Neuronal stem cell (in vitro differentiated cells): ENCODE measurements at places on chromosomes 6 and 20.
A peak's percentile ranks its signal among the peaks of the same experiment; 100 is the strongest.

GRCh38 chr20:46089167-46089416, 670 bp downstream of the NCOA5 start:
- DNase-seq: no peak

DNA sequence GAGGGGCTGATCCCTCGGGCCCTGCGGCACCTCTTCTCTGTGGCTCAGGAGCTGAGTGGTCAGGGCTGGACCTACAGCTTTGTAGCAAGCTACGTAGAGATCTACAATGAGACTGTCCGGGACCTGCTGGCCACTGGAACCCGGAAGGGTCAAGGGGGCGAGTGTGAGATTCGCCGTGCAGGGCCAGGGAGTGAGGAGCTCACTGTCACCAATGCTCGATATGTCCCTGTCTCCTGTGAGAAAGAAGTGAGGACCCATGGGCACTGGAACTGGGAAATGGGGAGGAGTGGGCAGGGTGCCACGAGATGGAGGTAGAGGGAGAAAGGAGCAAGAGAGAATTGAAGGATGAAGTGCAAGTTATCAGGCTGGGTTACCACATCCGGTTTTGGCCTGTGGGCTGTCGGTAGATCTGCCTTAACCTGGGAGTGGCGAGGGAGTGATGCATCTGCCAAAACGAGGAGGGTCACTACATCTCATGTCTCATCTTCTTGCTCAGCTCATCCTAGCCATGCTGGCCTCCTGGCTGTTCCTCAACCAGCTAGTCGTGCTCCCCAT, 5.4 kb upstream of the PHF1 start:
- DNase-seq: no peak

DNA sequence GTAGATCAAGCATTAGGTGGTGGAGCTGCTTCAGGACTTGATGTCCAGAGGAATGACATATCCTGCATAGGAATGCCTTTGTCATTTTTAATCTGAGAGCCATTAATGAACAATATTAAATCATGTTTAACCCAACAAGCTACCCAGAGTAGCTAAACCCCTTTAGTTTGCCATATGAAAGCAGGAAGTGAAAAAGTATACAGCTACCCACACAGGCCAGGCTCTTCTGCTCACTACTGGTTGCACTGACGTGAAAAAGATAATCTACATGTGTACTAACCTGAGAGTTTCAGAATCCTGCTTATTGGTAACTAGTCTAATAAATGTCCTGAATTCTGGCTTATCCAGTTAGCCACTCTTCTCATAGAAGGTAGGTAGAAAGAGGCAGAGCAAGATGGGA, 19.9 kb downstream of the GLYATL3 start:
- no peak for DNase-seq

- DNase-seq: no peak
These were observed 3.1 kb downstream of the TRMT6 start for GRCh38 chr20:5947276-5947675.

- DNase-seq: no peak
These were observed 37.0 kb upstream of the QKI start for GRCh38 chr6:163377561-163377960.

- DNase-seq: no peak
These were observed 144.2 kb downstream of the REV3L start for GRCh38 chr6:111338843-111339242.

DNA sequence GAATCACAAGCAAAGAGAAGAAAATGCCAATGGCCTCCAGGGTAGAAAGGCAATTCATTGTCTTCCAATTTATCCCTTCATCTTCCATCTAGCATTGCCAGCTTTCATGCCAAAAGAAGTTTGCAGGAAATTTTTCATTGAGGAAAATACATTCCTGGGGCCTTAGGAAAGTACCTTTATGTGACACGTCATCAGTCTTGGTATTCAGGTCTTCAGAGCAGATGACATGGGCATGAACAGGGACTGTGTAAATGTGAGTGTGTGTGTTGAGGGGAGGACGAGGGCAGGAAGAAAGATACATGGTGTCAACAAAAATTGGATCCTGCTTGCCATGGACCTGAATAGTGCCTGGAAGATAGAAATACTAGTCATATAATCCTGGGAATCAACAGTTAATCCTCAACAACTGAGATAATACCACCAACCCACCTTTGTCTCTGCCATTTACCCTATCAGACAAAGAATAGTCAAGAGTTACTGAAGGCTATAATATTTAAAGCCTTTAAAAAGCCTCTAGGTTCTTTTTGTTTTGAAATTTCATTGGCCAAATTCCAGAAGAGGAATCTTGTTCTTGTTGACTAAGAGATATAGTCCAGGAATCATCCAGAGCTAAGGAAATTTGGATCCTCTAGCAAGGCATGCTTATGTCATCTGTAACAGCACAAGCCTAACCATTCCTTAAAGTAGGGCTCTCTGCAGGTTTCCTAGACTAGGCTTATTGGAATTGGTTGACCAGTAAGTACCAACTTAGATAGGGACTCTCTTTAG, 405.8 kb upstream of the SASH1 start:
- no peak for DNase-seq

- DNase-seq: no peak
These were observed 11.0 kb downstream of the TREM1 start for GRCh38 chr6:41275489-41275888.

DNA sequence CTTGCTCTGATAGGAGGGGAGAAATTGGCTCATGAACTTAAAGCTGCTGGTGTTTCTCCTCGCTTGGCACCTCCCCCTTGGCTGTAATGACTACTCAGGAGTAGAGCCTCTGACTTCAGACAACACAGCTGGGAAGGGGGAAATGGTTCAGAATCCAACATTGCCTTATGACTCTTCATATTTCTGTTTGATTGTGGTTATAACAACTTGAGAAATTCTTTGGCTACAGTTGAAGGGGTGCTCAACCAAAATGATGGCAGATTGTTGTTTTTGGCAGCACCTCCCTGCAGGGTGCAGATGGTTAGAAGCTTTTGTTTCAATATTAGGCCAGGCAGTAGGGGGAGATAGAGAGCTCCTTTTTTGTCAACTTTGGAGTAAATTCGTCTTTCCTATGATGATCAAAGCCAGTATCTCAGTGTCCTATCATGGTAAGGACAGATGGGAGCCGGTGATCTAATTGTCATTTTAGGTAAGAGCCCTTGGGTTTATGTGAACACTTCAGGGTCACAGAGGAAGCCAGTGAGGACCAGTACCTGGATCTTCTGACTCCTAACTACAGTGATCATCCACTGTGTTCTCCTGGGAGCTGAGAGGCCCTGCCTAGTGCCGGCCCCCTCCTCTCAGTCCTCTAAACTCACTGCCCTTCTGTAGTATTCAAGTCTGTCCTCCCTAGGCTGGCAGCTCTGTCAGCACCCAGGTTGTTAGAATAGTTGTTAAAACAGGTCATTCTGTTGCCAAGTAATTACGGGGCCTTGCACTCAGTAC, 39.9 kb downstream of the RPRD1B start:
- peak; percentile 63 for DNase-seq
